Femur (tissue), 1 donor: ENCODE measurements at places on chromosomes 5 and 9.
A peak's percentile ranks its signal among the peaks of the same experiment; 100 is the strongest.

DNA sequence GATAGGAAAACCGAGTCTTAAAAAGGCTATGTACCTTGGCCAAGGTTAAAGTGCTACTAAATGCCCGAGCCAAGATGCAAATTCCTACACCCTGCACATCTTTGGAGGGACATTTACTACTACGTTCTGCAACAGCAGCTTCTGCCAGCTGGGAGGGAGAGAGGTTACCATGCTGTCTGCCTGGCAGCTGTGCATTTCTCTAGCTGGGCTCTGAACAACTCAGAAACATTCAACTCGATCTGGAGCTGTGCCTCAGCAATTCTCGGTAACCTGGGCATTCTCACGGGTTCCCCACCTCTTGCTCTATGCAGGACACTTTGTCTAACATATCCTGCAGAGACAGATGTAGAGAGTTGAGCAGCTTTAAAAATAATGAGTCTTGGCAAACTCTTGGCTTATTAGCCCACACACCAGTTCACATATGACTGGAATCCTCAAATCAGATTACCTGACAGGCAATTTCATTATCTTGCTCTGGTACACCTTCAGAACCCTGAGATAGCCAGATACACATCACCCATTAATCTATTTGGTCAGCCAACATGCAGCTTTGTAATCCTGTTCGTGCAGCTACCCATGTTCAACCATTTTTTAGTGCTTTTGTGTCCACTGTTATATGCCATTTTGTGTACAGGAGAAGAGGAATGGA lies 115.8 kb downstream of the EFNA5 start:
- DNase-seq, result no peak

- no peak for DNase-seq
Observed at GRCh38 chr5:86232246-86232645, 385.5 kb upstream of the COX7C start.

- DNase-seq, result no peak
Observed at GRCh38 chr9:82543726-82544125, 519.2 kb downstream of the RASEF start.

- DNase-seq, result no peak
Observed at GRCh38 chr5:131942016-131942415, 3.4 kb downstream of the MEIKIN start.

GRCh38 chr9:94779693-94780290 lies 53.3 kb downstream of the AOPEP start:
- DNase-seq, result no peak

DNA sequence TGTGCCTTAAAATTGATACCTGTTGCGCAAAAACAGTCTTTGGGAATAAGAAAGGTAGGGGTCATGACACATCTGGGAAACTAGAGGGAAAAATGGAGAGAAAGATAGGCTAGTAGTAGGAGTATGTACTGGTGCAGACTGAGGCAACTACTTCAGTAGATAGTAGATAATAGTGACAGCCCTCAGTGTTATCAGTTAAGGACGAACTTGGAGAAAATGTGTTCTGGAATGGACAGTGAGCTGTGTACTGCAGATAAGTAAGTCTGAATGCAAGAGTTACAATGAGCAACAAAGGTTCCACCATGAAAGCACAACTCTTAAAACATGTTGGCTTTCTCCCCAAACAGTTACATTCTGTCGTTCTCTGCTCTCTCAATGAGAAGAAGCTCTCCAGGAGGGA lies 6.5 kb upstream of the INSL6 start:
- DNase-seq, result no peak

DNA sequence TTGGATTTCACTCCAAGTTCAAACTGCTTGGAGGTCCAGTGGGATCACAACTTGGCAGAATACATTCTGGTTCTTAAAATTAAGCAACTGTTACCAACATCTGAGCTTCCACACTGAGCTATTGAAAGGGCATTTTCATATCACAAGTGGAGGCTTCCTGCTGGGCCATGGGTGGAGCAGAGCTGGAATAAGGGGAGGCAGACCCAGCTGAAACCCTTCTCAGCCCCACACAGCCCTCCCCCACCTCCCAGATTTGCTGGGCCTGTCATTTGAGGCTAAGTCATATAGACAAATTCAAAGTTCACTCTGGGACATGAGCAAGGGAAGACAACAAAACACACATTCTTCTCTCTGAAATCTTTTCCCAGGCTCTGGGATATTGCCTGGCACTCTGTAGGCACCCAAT lies 79.9 kb downstream of the ACTL7B start:
- peak; percentile 44 for DNase-seq

GRCh38 chr9:121757281-121757585 lies 105.8 kb downstream of the DAB2IP start:
- DNase-seq, result no peak
